ENCODE measurements at places on chromosomes 12 and 14.

- H3K4me1 ChIP-seq: peaks cover 4% of the 10 kb centered on the region
- DNase-seq: peak; percentile 57
- no peaks in the 10 kb centered on the region for H3K27me3 ChIP-seq
- no peak overlapping the region for H3K4me3 ChIP-seq
- H3K27ac ChIP-seq: no peak overlapping the region
Measured at GRCh38 chr14:104100171-104101085, 14.9 kb downstream of the ASPG start.

GRCh38 chr12:12523229-12523628 lies 39.4 kb downstream of the DUSP16 start:
- no peaks in the 10 kb centered on the region for H3K36me3 ChIP-seq
- H3K27me3 ChIP-seq: no peaks in the 10 kb centered on the region
- no peak for DNase-seq
- H3K4me1 ChIP-seq: peaks cover 15% of the 10 kb centered on the region
- H3K27ac ChIP-seq: no peak overlapping the region

- H3K36me3 ChIP-seq: no peaks in the 10 kb centered on the region
- no peak for DNase-seq
- no peaks in the 10 kb centered on the region for H3K4me1 ChIP-seq
- no peak overlapping the region for H3K27ac ChIP-seq
- H3K27me3 ChIP-seq: no peaks in the 10 kb centered on the region
Measured at GRCh38 chr12:106154751-106155273, 16.1 kb upstream of the NUAK1 start.

DNA sequence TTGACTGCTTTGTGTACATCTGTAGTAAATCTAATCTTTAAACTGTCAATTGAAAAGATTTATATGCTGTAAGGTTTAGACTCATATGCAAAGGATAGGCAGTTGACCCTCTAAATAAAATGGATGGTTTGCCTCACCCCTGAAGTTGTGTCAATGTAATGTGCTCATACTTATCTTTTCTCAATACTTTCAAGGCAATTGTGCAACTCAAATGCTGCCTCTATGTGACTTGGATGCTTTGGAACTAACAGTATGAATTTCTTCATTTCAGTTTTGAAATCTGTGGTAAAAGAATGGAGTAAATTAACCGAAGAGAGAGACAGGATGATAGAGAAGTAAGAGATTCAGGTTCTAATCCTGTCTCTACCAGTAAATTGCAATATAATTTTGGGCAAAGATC lies 9.7 kb downstream of the PDE6H start:
- no peak overlapping the region for H3K4me3 ChIP-seq
- H3K4me1 ChIP-seq: no peaks in the 10 kb centered on the region
- no peak for DNase-seq
- H3K36me3 ChIP-seq: no peaks in the 10 kb centered on the region

DNA sequence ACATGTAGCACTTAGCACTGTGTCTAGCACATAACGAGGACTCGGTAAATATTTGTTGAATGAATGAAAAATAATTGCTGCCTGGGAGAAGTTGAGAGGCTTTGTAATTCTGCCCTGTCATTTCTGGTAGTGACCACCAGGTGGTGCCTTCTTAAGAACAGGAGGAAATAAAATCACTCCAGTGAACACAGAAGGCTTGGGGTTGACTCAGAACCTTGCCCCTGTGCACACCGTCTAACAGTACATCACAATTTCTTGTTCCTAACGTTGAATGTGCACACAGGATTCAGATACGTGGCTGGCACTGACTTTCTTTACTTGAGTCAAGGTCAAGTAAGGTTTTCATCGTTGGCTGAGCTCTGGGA lies 91.8 kb downstream of the RGS6 start:
- no peak overlapping the region for H3K27ac ChIP-seq
- no peaks in the 10 kb centered on the region for H3K4me1 ChIP-seq
- DNase-seq: peak; percentile 21
- H3K36me3 ChIP-seq: no peaks in the 10 kb centered on the region

DNA sequence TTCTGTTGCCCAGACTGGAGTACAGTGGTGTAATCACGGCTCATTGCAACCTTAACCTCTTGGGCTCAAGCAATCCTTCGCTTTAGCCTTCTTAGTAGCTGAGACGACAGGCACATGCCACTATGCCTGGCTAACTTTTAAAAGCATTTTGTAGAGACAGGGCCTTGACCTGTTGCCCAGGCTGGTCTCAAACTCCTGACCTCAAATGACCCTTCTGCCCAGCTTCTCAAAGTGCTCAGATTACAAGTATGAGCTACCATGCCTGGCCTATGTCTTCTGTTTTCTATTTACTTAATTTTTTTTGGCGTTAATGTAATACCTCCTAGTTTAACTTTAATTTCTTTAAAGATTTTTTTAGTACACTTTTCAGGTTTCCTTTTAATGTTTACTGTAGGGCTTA lies 20.6 kb upstream of the KLRF1 start:
- H3K4me1 ChIP-seq: no peaks in the 10 kb centered on the region
- no peak overlapping the region for H3K27ac ChIP-seq
- no peaks in the 10 kb centered on the region for H3K27me3 ChIP-seq
- no peaks in the 10 kb centered on the region for H3K36me3 ChIP-seq
- H3K4me3 ChIP-seq: no peak overlapping the region

GRCh38 chr12:30925607-30926242 lies 823 bp upstream of the TSPAN11 start:
- DNase-seq: no peak
- H3K27me3 ChIP-seq: no peaks in the 10 kb centered on the region
- no peak overlapping the region for H3K27ac ChIP-seq
- peak overlapping the region; percentile 36 for H3K4me3 ChIP-seq
- H3K4me1 ChIP-seq: peaks cover 12% of the 10 kb centered on the region
- no peaks in the 10 kb centered on the region for H3K36me3 ChIP-seq

- no peak overlapping the region for H3K4me3 ChIP-seq
- H3K27ac ChIP-seq: no peak overlapping the region
- H3K4me1 ChIP-seq: no peaks in the 10 kb centered on the region
- DNase-seq: no peak
- H3K36me3 ChIP-seq: no peaks in the 10 kb centered on the region
- no peaks in the 10 kb centered on the region for H3K27me3 ChIP-seq
Measured at GRCh38 chr12:90098132-90098779, 389.6 kb upstream of the ATP2B1 start.

- H3K4me1 ChIP-seq: no peaks in the 10 kb centered on the region
- no peak overlapping the region for H3K27ac ChIP-seq
- no peak for DNase-seq
- no peaks in the 10 kb centered on the region for H3K27me3 ChIP-seq
- no peak overlapping the region for H3K4me3 ChIP-seq
- H3K36me3 ChIP-seq: no peaks in the 10 kb centered on the region
Measured at GRCh38 chr14:33959692-33960151, 8.8 kb upstream of the EGLN3 start.

DNA sequence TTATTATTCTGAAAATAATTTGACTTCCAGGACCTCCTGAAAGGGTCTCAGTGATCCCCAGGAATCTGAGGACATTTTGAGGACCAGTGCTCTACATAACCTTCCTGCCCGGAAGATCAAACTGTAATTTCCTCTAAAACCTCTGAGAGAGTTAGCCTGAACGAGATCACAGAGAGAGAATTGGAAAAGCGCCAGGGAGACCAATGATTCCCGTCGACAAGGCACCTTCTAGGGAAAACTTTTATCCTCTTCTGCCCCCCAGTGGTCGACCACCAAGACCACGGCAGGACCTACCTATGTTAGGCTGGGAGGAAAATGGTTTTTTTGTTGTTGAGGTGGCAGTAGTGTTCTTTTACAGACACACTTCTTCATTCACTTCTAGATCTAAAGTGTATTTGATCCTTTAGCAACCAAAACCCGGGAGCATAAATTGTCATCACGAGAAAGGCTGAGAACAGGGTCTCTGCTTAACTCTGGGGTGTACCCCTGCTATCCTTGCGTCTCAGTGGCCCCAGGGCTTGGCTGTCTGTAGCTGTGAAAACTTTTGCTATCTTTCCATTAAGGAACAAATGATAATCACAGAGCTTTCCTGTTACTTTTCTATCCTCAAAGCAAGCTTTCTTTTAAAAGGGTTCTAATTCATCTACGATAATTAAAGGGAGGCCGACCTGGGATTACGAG lies 62.9 kb upstream of the NID2 start:
- H3K4me1 ChIP-seq: no peaks in the 10 kb centered on the region
- DNase-seq: no peak
- no peak overlapping the region for H3K27ac ChIP-seq
- H3K4me3 ChIP-seq: no peak overlapping the region
- no peaks in the 10 kb centered on the region for H3K27me3 ChIP-seq
- H3K36me3 ChIP-seq: no peaks in the 10 kb centered on the region

DNA sequence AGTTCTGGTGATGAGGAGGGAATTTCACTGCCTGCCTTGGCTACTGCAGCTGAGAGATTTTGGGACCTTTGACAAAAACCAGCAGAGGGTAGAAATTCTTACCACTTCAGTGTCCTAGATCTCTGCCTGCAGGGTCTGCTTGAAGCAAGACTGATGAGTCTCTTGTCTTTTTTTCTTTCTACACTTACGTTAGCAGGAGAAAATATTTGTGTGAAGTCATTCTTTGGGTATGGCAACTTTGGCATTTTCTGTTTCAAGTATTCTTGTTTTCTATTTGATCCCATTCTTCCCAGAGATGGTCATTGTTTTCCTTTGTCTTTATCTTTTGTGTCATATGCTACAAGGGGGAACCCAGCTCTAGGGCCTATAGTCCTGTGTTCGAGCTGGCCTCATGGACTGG lies 65.6 kb upstream of the FERMT2 start:
- no peaks in the 10 kb centered on the region for H3K27me3 ChIP-seq
- DNase-seq: no peak
- H3K4me1 ChIP-seq: no peaks in the 10 kb centered on the region
- no peak overlapping the region for H3K27ac ChIP-seq
- H3K4me3 ChIP-seq: no peak overlapping the region

DNA sequence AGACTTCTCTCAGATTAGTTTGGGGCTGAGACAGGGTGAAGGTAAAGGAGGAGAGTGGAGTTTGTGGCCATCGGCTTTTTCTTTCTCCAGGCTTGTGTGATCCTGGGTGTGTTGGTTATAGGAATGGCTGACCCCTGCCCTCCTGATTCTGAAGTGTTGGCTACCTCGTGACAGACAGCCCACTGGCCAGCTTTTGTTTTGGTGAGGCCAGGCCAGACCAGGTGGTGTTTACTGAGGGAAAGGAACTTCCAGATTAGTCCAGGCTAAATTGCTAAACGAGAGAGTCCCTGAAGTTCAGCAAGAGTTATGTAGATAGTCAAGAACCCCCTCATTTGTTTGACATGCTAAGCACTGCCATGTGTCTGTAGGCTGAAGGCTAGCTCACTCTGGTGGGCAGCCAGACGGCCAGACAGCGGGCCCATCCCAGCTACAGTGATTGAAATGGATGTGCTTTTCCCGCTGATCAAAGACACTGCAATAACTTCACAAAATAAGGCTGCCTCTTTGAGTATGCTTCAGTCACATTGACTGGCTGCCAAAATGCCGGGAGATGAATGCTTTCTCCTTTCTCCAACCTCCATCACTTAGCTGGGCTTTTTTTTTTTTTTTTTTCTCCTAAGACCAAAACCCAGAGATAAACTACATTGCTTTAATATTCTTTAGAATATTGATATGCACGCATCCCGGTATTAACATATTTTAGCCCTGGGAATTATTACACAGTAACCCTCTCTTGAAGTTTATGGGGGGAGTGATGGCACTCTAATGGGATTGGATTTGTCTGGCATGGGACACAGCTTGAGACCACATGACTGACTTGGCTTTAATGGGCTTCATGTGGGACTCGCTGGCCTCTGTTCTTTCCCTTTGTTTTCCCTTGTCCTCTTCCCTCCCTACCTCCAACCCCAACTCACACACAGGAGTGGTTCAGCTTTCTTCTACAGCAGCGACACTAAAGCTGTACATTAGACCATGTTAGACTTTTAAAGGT lies 76.9 kb downstream of the SMOC1 start:
- H3K4me1 ChIP-seq: no peaks in the 10 kb centered on the region
- no peak for DNase-seq
- no peak overlapping the region for H3K27ac ChIP-seq
- H3K4me3 ChIP-seq: no peak overlapping the region

DNA sequence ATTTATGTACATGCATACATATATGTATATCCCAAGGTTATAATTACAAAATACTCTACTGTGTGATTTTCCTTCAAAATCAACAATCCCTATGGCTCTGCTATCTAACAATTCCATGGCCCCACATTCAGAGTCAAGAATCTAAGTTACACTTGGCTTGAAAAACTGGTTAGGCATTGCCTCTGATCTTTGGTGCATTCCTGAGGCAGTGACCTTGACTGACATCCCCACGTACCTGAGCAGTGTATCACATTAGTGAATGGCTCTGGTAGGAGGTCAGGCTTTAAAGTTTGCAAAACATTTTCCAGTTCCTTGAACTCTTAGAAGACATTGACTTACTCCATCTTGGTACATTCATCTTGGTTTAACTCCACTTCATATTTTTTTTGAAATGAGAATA lies 8.5 kb upstream of the STON2 start:
- no peak for DNase-seq
- H3K4me1 ChIP-seq: no peaks in the 10 kb centered on the region
- H3K4me3 ChIP-seq: no peak overlapping the region
- no peaks in the 10 kb centered on the region for H3K36me3 ChIP-seq
- H3K27me3 ChIP-seq: no peaks in the 10 kb centered on the region
- H3K27ac ChIP-seq: no peak overlapping the region

- H3K4me3 ChIP-seq: no peak overlapping the region
- no peak for DNase-seq
- peaks cover 50% of the 10 kb centered on the region for H3K36me3 ChIP-seq
- no peaks in the 10 kb centered on the region for H3K4me1 ChIP-seq
- no peak overlapping the region for H3K27ac ChIP-seq
- no peaks in the 10 kb centered on the region for H3K27me3 ChIP-seq
Measured at GRCh38 chr12:122310626-122311333, 44.5 kb upstream of the VPS33A start.

- no peaks in the 10 kb centered on the region for H3K27me3 ChIP-seq
- H3K4me1 ChIP-seq: no peaks in the 10 kb centered on the region
- DNase-seq: no peak
- no peak overlapping the region for H3K27ac ChIP-seq
- no peaks in the 10 kb centered on the region for H3K36me3 ChIP-seq
Measured at GRCh38 chr14:23665302-23666016, 29.3 kb downstream of the DHRS2 start.

GRCh38 chr12:93125126-93125525 lies 196.0 kb upstream of the EEA1 start:
- no peaks in the 10 kb centered on the region for H3K36me3 ChIP-seq
- H3K4me3 ChIP-seq: no peak overlapping the region
- no peak overlapping the region for H3K27ac ChIP-seq
- no peak for DNase-seq
- H3K27me3 ChIP-seq: no peaks in the 10 kb centered on the region

- no peak for DNase-seq
- H3K27me3 ChIP-seq: no peaks in the 10 kb centered on the region
- H3K36me3 ChIP-seq: no peaks in the 10 kb centered on the region
- H3K27ac ChIP-seq: no peak overlapping the region
Measured at GRCh38 chr12:33486058-33486457, 46.4 kb upstream of the SYT10 start.

GRCh38 chr14:29043737-29044136 lies 277.1 kb downstream of the FOXG1 start:
- no peak overlapping the region for H3K27ac ChIP-seq
- H3K36me3 ChIP-seq: no peaks in the 10 kb centered on the region
- H3K27me3 ChIP-seq: no peaks in the 10 kb centered on the region

- no peak for DNase-seq
- no peaks in the 10 kb centered on the region for H3K4me1 ChIP-seq
- no peak overlapping the region for H3K4me3 ChIP-seq
- H3K36me3 ChIP-seq: no peaks in the 10 kb centered on the region
Measured at GRCh38 chr12:101539148-101539547, 55.6 kb upstream of the MYBPC1 start.
